ENCODE measurements at places on chromosomes 7 and 10.

GRCh38 chr10:130910848-130911247, 400.7 kb downstream of the TCERG1L start:
- no peak for DNase-seq

DNA sequence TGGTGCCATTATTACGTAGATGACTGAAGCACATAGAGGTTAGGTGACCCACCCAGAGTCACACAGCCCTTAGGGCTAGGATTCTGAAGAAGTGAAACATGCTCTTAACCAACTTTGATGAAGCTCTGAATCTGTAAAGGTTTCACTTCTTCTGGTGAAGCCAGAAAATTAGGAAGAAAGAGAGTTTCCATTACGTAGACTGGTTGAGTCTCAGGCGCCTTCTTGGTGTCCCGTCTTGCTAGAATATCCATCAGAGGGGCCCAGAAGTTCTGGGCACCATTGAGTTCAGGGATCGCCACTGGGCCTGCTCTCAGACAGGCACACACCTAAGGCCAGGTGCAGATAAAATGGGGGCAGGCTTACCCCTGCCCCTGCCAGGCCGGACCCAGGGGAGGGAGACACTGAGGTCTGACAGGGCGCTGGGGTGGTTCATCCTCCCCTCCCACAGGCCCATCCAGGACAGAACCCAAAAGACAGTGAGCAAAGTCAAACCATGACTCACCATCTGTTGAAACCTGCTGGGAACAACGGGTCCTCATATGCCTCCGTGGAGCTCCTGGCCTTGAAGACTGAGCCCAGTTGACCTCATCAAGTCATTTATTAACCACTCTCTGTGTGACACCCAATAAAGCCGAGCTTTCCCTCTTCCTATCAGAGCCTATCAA, 33.2 kb downstream of the DRGX start:
- peak; percentile 67 for DNase-seq

GRCh38 chr10:3783682-3784432, 1.2 kb downstream of the KLF6 start:
- no peak for DNase-seq

DNA sequence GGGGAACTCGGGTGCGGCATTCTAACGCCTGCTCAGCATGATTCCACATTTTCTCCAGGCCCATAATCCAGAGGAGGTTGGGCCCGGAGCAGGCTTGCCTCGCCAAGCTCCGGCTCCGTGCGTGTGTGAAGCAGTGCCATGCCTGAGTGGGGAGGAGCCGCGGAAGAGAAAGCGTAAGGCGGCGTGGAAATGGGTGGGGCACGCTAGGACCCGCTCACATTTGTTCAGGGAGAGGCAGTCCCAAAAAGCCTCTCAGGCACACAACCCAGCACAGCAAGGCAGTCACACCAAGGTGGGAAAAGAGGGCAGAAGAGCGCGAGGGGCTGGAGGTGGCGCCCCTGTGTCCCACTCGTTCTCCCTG, 695 bp upstream of the VDAC2 start:
- peak; percentile 77 for DNase-seq

- no peak for DNase-seq
These were observed 47.0 kb downstream of the AMZ1 start for GRCh38 chr7:2734751-2735571.

GRCh38 chr7:36605261-36606051, 118.8 kb downstream of the AOAH start:
- DNase-seq: no peak

GRCh38 chr7:45203936-45204445, 46.4 kb downstream of the RAMP3 start:
- peak; percentile 37 for DNase-seq

DNA sequence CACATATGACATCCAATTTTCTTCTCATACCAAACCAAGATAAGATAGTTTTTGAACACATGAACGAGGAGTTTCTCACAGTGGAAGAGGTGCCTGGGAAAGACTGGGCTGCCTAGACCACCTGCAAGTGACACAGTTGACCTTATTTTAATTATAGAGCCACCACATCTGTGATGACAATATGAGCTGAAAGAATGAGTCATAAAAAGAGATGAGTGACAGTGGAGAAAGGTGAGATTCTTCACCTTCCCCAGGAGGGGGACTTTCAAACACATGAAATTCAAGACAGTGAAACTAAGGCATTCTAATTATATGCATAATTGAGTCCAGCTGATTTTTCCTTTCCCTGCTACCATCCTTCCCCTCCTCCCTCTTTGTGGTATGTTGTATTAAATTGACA, 475.5 kb downstream of the NXPH1 start:
- no peak for DNase-seq

- DNase-seq: no peak
These were observed 131.9 kb downstream of the LHPP start for GRCh38 chr10:124593431-124593985.

DNA sequence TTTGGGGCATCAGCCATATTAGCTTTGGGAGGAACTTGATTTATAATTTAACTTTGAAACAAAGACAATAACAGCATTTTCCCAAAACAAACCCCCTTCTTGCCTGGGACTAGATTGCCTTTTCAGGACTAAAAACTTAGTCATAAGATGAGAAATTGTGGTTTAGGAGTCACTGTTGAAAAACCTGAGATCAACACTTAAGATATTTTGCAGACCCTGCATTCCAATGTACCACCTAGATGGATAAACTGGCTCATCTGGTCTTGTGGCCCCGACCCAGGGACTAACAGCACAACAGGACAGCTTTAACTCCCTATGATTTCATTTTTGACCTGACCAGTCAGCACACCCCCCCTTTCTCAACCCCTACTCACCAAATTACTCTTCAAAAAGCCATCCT, 1165.4 kb downstream of the XPNPEP1 start:
- no peak for DNase-seq

GRCh38 chr10:34102893-34103506, 712.1 kb downstream of the PARD3 start:
- no peak for DNase-seq

DNA sequence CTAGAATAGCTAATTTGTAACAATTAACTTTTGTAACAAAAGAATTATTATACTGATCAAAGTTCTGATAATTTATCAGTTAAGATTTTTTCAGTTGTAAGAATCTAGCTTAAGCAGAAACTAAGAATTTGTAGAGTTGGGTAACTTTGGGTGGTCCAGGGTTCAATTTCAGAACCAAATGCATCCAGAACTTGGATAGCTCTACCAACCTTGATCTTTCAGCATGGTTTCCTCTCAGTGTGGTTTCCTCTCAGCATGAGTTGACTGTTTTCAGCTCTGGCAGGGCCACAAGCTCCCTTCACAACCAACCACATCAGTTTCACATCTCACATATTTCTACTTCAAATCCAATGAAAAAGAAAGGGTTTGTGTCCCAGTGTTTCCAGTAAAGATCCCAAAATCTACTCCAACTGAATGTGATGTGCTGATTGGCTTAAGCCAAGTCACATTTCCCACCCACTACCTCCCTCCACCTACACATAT, 3.3 kb upstream of the FAS start:
- no peak for DNase-seq

- no peak for DNase-seq
These were observed 33.4 kb downstream of the FAM241B start for GRCh38 chr10:69663369-69663947.

GRCh38 chr10:96541921-96542320, 28.2 kb upstream of the TLL2 start:
- no peak for DNase-seq

DNA sequence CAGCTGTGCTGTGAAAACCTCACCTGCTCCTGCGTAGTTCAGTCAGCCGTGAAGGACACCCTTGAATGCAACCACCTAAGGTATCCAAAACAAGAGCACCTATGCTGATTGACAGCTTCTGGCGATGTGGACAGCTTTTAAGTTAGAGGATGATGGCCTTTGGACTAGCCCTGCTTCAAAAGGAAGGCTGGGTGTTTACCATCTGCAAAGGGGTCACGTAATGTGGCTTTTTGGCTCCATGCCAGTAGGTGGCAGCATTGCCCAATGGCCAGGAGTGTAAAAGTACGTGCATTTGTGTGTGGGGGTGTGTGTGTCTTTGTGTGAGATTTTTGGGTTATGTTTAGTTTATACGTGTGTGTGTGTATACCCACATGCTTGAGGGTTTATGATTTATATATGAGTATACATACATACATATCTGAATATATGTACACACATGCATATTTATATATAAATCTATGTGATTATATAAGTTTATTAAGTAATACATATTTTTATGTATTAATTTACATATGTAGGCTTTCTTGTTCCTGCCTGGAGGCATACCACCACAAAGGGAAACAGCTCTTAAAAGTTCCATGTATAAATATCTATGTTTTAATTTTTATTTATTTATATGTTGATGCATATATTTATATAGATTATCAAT, 236.3 kb upstream of the ANKRD30A start:
- peak; percentile 23 for DNase-seq

- DNase-seq: no peak
These were observed 36.6 kb upstream of the FMC1 start for GRCh38 chr7:139304517-139304916.

GRCh38 chr10:78774999-78775711, 293.6 kb upstream of the ZMIZ1 start:
- no peak for DNase-seq

GRCh38 chr10:24241536-24242040, 32.6 kb downstream of the KIAA1217 start:
- no peak for DNase-seq

- DNase-seq: no peak
These were observed 8.1 kb downstream of the TRPV5 start for GRCh38 chr7:142925413-142925812.

- no peak for DNase-seq
These were observed 1151.0 kb upstream of the PHF14 start for GRCh38 chr7:9822458-9823290.

- no peak for DNase-seq
These were observed 393.4 kb upstream of the MKI67 start for GRCh38 chr10:128519581-128519980.

- DNase-seq: no peak
These were observed 23.6 kb upstream of the HIBADH start for GRCh38 chr7:27686315-27686714.

DNA sequence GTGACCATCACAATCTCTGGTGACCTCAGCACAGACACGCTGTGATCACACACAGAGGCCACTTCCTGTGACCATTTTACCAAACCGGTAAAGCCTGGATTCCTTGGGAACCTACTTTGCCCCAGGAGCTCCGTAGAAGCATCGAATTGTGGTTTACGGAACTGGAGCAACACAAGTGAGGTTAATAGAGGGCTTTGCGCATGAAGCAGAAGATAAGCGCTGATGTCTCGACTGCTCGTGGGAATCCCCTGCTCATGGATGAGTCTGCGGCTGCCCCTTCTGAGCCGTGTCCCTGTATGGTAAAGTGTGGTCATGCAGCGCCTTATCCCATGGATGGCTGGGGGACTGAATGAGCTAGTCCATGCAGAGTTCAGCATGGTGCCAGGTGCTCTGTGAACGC, 53.6 kb downstream of the VIPR2 start:
- no peak for DNase-seq

DNA sequence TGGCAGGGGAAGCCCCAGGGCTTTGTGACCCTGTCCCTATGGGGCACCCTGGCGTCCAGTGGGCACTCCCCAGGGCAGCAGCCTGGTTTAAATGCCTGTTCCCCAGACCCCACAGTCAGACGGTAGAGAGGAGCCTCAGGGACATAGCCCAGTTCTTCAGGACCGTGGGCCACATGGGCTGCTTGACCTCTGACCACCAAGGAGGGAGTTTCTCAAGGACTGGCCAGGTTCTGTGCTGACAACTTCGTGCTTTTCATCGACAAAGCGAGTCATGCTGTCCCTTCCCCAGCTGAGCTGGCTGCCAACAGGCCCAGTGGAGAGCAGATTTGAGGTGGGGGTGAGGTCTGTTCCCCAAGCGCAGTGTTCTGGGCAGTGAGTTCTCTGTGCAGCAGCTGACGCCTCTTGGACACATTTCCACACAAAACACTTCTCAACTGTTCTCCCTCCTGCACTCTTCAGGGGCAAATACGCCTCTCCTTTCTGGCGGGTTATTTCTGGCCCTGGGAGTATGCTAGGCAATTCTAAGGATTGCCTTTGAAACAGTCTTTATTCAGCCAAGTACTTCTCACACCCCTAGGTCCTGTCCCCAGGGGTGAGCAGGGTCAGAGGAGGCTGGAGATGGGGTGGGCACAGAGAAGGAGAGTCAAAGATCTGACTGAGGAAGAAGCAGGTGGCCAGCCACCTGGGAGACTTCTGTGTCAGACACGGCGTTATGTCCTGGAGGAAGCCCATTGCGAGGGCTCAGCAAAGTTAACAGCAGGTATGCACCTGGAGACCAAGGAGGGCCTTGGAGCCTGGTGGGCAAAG, 57.3 kb upstream of the CAMK2B start:
- DNase-seq: no peak

DNA sequence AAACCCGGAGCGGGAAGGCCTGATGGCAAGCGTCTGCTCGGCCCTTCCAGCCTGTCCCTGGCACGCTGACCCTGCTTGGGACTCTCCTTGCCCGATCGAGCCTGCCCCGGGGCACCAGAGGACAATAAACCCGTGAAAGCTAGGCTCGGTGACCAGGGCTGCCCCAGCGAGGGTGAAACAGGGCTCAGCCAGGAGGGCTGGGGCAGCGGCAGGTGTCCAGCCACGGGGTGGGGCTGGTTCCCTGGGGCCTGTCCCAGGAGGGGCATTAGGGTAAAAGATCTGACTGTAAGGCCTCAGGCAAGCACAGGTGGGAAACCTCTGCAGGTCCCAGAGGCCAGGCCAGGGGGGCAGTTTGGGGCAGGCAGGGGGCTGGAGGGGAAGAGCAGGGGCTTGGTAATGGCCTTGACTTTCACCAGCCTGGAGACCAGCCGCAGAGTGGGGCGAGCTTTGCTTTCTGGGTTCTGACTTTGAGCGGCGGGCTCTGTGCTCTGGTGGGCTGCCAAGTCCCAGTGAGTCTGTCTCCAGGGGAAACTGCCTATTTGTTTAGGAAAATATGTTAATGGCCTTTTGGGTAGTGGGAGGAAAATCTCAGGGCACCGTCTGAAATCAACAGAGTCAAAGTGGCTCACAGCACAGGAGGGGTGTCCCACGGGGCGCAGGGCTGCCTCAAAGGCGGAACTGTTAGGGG, 68.2 kb upstream of the INPP5A start:
- DNase-seq: no peak

DNA sequence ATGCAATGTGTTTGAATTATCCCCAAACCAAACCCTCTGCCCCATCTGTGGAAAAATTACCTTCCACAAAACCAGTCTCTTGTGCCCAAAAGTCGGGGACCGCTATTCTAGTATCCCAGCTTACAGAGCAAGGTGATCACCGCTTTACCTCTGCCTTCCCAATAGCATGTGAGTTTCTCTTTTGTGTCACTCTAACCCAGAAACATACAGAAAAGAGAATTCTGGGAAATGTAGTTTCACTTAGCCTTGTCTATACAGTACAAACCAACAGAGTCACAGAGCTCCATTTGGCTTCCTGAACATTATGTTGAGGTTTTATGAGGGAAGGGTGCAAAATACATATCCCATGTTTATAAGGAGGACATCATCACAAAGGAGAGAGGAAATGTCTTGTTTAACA, 260.3 kb upstream of the MINDY3 start:
- no peak for DNase-seq

GRCh38 chr7:139698278-139698677, 79.5 kb downstream of the HIPK2 start:
- no peak for DNase-seq

- DNase-seq: no peak
These were observed 38.5 kb downstream of the FAM149B1 start for GRCh38 chr10:73206385-73206784.

GRCh38 chr10:31650010-31650409, 278.6 kb downstream of the ARHGAP12 start:
- DNase-seq: no peak

- DNase-seq: no peak
These were observed 51.5 kb downstream of the CHST15 start for GRCh38 chr10:124041675-124042445.
